NCI-H1930 (cell line): ENCODE measurements at places on chromosomes 6 and 20.
A peak's percentile ranks its signal among the peaks of the same experiment; 100 is the strongest.

- DNase-seq = no peak
Observed at GRCh38 chr20:37531856-37532255, 4.2 kb upstream of the BLCAP start.

DNA sequence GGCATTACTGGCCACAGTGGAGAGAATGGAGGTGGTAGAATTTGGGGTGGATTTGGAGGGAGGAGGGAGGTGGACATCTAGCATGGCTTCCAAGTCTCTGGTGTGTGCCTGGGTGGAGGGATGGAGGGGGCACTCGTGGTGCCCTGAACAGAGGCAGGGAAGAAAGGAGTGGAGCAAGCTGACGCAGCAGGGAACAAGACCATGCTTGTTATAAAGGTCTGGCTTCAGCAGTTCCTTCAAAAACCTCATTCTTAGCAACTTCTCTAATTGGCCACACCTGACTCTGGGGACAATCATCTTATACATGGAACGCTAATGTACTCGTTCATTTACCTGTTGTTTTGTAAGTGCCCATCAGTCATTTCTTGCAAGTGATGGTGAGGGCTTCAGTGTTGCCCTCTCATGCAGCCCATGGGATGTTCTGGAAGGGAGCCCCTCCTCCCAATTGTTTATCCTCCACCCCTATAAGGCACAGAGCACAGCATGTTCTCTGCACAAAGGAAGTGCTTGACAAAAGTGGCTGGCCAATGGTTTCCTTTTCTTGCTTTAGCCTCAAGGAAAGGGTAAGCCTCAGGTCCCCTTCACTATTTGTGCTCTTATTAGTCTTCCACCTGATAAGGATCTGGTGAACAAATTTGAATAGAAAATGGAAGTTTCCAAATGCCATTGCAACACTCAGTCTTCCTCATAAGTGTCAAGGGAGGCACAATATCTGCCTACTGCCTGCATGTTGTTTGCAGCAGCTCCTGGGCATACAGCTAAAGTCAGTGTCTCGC lies 39.3 kb downstream of the GFOD1 start:
- DNase-seq = no peak

GRCh38 chr6:166206066-166206465 lies 38.4 kb upstream of the TBXT start:
- no peak for DNase-seq

DNA sequence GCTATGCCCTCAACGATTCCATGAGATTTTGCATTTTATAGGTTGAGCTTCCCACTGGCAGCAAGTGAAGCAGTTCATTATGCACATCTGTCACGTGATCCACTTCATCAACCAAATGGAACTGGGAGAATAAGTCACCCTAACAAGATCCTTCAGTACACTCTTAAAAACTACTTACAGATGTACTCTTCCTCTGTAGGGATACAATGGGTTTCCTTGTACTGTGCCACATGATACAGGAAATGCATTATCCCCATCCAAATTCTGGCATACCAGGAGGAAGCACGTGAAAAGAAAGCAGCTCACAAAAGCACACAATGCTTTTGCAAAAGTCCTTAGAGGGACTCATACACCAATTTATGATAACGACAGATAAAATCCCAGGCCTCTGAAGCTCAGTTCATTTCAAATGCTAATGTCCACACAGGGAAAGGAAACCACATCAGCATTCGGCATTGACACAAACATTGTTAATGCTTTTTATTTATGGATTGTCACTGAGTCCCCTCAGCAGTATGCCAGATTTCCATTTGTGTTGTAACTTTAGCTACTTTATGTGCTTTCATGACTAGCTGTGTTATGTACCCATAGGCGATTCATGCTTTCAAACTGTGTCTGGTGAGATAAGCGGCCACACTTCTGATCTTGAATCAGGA lies 58.1 kb upstream of the REV3L start:
- no peak for DNase-seq

GRCh38 chr6:134422426-134423231 lies 104.7 kb upstream of the SGK1 start:
- no peak for DNase-seq

DNA sequence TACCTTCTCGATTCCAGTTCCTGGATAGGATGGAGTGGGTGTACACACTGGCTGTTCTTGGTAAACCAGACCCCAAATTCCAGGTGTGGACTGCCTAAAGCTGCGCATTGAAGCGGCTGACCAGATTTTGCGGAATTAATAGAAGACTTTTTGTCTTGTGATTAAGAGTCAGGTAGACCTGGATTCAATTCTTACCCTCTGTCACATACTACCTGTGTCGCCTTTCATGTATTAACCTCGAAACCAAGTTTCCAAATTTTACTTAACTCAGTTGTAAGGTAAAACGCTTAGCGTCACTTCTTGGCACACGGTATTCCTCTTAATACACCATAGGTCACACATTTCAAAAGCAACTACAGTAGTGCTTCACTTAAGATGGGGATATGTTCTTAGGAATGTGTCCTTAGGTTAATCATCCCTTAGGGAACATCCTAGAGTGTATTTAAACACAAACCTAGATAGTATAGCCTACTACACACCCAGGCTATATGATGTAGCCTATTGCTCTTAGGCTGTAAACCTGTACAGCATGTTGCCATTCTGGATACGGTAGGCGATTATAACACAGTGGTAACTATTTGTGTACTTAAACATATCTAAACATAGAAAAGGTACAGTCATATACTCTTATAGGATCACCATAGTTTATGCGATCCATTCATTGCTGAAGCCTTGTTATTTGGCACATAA lies 733 bp upstream of the GOPC start:
- DNase-seq = no peak

- no peak for DNase-seq
Observed at GRCh38 chr20:23200413-23200812, 114.3 kb upstream of the CD93 start.

GRCh38 chr20:16699293-16699692 lies 30.5 kb upstream of the SNRPB2 start:
- DNase-seq = no peak

DNA sequence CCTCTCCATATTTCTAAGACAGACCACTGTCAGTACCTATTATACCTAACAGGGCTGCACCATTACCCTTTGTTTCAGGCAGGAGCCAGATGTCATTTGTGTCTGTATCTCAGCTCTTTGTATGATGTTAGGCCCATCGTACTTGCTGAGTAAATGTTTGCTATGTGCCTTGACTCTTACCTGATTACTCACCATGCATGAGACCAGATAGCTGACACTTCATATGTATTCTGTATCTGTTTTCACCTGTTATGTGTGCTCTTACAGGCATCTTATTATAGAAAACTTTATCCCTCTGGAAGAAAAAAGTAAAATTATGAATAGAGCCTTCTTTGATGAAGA lies 31.7 kb upstream of the ASXL1 start:
- peak; percentile 84 for DNase-seq

DNA sequence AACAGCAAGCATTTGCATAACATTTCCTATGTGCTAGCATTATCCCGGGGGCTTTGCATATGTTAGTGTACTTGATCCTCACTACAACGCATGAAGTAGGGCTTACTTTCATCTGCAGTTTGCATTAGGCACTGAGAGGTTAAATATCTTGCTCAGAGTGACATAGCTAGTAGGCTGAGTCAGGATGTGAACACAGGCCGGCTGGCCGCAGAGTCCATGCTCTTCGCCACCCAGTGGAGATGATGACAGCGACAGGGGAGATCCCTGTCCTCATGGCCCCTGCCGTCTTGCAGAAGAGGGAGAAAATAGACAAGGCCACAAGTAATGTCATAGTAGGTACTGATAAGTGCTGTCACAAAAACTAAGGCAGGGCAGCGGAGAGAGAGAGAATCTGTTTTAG lies 46.9 kb downstream of the LYRM4 start:
- no peak for DNase-seq

DNA sequence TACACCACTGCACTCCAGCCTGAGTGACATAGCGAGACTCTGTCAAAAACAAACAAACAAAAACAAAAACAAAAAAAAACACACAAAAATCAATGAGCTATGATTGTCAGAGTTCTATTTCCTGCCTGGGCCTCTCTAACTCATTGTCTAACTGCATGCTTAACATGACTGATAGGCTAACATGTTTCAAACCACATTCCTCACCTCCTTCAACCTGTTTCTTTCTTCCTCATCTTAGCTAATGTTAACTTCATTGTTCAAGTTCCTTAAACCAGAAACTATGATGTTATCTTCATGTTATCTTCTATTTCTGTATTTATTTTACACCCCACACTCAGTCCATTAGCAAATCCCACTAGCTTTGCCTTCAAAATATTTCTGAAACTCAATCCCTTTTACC lies 41.5 kb downstream of the BEND6 start:
- DNase-seq = no peak

DNA sequence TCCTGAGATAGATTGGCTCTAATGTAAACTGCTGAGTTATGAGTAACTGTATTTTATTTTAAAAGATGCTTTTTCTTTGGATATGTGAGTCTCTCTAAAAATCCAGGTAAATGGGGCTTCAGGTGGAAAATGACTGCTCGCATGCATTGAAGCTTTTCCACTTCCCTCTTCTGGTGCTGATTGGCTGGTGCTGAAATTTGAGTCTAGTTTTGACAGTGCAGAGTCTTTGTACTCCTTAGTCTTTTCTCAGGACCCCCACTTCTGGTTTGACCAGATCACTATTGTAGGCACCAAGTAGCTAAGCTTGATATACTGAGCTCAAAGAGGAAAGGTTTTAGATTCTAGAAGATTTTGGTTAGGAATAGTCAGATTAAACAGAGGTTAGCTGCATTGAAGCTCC lies 60.7 kb upstream of the TULP4 start:
- no peak for DNase-seq

GRCh38 chr6:53408826-53409225 lies 60.1 kb upstream of the ELOVL5 start:
- DNase-seq = no peak

GRCh38 chr20:35490736-35491181 lies 35.4 kb downstream of the CEP250 start:
- no peak for DNase-seq

GRCh38 chr6:131172222-131172621 lies 37.0 kb downstream of the AKAP7 start:
- no peak for DNase-seq

DNA sequence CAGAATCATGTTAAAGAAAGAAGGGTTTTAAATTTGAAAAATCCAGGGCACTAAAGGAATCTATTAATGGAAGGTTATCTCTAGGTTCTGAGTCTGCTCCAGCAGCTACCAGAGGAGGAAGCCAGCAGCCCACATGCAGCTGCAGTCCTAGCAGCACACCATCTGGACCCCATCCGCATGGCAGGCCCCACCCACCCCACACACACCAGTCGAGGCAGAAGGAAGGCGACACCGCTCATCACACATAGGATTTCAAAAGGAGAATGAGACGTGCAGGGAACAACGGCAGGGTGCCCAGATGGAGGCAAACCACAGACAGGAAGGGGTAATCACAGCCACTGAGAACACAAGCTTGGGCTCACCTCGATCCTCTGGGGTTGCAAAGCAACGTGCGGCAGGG lies 78.9 kb downstream of the GINS1 start:
- no peak for DNase-seq

DNA sequence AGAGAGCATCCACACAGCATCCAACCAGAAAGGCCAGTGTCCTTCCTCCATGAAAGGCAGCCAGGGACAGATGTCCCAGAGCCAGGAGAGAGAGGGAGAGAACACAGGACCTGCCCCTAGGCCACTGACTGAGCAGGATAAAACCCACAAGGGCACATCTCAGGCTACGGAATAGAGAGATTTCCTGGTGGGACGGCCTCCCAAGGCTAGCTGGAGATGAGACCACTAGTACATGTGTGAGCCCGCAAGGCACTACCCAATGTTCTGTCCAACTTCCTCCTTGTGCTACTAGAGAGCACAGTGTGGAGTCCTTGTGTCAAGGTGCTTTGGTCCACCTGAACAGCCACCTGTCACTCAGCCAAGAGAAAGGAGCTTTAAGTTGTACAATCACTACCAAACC lies 44.2 kb downstream of the PLCG1 start:
- DNase-seq = no peak

- no peak for DNase-seq
Observed at GRCh38 chr6:683742-684440, 9.0 kb downstream of the EXOC2 start.

- DNase-seq = no peak
Observed at GRCh38 chr6:121000381-121000780, 333.9 kb downstream of the TBC1D32 start.

GRCh38 chr6:46042355-46042999 lies 26.8 kb upstream of the CLIC5 start:
- DNase-seq = no peak

GRCh38 chr20:6898928-6899327 lies 131.4 kb downstream of the BMP2 start:
- DNase-seq = no peak

DNA sequence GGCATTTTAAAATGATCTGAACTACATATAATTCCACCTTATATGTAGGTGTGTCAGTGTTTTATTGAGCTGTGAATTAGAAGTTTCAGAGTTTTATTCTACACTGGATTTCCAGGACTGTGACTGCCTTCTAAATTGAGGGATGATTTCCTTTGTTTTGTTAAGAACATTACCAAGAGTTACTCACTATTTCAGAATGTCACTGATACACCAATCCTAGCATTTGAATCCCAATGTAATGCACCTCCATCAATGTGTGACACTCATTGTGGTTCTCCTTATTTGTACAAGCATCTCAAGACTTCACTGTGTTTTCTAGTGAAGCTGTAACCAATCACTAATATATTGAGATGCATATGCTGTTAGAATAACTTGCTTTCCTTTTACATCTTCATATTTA lies 86.8 kb downstream of the PLCB1 start:
- DNase-seq = no peak

DNA sequence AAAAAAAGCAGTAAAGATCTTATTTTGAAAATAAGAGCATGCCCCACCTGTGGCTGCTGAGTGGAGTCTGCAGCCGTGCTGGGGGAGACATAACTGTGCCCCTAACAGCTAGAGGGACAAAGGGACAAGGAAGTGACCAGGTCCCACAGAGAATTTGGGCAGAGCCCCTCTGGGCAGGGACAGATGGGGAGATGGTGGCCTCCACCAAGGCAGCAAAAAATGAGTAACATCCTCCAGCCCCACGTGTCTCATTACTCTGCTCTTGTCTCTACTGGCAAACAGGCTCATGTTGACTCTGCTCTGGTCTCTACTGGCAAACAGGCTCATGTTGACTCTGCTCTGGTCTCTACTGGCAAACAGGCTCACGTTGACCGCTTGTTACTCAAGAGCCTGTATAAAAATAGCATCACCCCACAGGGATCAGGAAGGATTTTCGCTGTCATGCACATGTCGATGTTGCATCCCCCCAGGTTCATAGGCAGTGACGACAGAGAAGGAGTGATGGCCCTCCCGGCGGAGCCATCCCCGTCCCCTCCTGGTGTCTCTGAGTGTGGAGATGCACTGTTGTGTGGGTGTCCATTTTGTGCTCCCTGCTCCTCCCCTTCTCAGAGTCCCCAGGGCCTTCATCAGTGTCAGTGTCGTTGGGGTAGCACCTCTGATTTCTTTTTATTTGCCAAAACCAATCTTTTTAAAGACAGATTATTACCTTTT lies 17.3 kb upstream of the PCMTD2 start:
- DNase-seq = no peak

DNA sequence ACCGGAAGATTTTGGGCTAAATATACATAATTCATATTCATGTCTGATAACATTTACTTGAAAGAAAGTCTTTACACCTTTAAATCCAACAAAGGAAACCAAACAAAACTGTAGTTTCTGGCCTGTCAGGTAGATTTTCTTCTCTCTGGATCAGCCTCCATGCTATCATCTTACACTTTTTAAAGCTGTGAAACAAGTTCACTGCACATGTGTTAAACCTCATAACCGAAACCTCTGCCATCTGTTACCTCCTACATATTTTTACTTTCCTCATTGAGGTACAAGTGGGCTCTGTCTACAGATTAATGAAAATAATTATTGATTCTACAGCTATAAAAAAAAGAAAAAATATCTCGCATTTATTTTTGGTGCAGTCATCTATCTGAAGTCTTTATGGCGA lies 149.9 kb downstream of the RALGAPA2 start:
- DNase-seq = no peak
